K562 (cell line): ENCODE measurements at places on chromosomes 7 and 10. TPM values are rescaled to one million over a fixed set of nuclear protein-coding genes. Genes with fewer than 3 reads are reported as not detected.

- no peak for DNase-seq
Measured at GRCh38 chr10:94413361-94413760, 11.0 kb downstream of the TBC1D12 start.

DNA sequence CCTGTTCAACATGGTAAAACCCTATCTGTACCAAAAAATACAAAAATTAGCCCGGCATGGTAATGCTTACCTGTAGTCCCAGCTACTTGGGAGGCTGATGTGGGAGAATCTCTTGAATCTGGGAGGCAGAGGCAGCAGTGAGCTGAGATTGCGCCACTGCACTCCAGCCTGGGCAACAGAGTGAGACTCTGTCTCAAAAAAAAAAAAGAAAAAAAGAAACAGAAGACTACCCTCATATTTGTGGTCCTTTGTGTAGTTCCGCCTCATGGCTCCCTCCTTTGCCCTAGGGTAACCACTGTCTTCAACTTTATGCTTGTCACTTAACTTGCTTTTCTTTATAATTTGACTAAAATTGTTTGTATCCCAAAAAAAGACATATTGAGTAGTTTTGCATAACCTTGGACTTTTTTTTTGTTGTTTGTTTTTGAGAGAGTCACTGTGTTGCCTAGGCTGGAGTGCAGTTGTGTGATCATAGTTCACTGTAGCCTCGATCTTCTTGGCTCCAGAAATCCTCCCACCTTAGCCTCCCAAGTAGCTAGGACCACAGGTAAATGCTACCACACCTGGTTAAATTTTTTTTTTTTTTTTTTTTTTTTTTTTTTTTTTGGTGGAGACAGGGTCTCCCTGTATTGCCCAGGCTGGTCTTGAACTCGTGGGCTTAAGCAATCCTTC, 3.7 kb downstream of the ZNF487 start:
- no peak for DNase-seq

- peak; percentile 19 for DNase-seq
Measured at GRCh38 chr10:119341459-119342301, 134.3 kb downstream of the GRK5 start.

- no peak for DNase-seq
Measured at GRCh38 chr7:133436014-133436428, 183.1 kb downstream of the EXOC4 start.

The LEP gene
- total RNA-seq, result not detected in 2 replicates

The GPRIN2 gene
- total RNA-seq, result not detected in 2 replicates
